Left lung (tissue), 14 donors: ENCODE measurements at places on chromosomes 7 and 10.

- DNase-seq = no peak
Measured at GRCh38 chr10:108252771-108253170, 1088.3 kb upstream of the SORCS1 start.

DNA sequence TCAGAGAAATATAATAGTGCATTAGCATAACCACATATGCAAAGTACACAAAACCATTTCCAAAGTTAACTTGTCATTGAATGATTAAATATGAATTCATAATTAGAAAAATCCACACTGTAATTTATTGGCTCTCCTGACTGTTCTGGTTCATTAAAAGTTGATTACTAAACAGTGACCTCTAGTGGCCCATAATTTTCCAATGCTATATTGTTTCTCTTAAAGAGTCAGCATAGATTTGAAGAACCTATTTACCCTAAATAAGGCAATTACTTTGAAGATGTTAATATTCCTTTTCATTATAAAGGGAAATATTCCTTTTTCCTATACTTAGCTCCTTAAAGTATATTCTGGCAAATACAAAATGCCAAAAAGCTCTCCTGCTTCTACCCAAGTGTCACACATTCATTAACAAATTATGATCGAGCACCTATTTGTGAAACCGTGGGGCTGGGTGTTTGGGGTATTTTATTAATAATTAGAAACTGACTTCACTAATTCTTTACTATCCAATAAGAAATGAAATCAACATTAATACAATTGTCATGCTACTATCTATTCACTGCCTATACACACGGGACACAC, 86.2 kb downstream of the HIBADH start:
- no peak for DNase-seq

- no peak for DNase-seq
Measured at GRCh38 chr10:3955955-3956617, 171.1 kb upstream of the KLF6 start.

DNA sequence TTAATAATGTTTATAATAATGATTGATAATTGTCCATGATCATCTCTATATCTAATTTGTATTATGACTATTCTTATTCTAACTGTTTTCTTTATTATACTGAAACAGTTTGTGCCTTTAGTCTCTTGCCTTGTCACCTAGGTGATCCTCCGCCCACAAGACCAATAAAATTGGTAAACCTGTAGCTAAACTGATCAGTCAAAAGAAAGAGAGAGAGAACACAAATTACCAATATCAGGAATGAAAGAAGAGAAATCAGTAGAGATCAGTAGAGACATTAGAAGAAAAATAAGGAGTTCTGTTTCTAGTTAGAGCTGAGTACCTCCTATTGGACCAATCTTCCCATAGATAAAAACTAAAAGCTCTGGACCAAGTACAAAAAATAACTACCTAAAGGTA, 6.1 kb upstream of the COA1 start:
- no peak for DNase-seq

GRCh38 chr7:79352323-79352722, 101.1 kb downstream of the MAGI2 start:
- DNase-seq = no peak

GRCh38 chr7:17027789-17028152, 146.0 kb upstream of the AGR3 start:
- DNase-seq = no peak

- DNase-seq = no peak
Measured at GRCh38 chr7:156128496-156128895, 316.2 kb upstream of the SHH start.

DNA sequence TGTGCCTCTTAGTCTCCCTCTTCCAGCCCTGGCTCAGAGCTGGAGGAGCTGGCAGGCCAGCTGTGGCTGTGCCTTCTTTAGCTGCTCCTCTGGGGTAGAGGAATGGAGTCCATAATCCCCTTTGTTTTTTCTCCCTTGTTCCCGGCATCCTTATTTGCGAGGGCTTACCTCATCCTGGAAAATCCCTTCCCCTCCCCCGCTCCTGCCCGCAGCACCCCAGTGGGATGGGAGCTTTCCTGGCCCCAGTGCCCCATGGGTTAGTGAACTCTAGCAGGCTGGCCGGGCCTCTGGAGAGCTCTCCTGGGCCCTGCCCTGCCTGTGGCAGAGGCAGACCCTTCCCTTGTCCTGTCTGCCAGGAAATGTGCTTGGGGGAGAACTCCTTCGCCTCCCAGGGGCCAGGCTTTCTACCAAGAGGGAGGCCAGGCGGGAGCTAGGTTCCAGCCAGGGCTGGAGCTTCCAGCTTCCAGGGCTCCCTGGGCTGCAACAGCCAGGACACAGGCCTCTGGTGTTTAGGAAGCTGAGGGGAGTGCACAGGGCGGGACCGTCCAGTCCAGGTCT, 16.5 kb upstream of the TRIM8 start:
- DNase-seq = no peak

- no peak for DNase-seq
Measured at GRCh38 chr10:71217266-71218045, 5.1 kb downstream of the UNC5B start.

DNA sequence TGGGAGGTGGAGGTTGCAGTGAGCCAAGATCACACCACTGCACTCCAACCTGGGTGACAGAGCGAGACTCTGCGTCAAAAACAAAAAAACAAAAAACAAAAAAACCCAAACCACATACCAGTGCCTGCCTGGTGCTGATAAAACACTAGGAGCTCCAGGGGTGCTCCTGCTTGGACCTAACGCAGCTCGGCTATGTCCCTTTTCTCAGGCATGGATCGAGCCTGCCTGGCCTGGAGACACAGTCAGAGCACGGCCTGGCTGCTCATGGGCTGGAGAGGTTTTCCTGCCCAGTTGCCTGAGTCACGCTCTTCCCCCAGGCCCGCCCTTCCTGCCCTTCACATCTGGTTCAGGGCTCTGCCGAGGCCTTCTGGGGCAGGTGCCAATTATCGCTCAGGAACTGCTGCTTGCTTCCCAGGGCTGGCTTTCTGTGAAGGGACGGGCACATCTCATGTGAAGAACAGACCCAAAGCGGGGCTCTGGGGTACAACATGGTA, 12.6 kb upstream of the NPFFR1 start:
- DNase-seq = peak; percentile 88

DNA sequence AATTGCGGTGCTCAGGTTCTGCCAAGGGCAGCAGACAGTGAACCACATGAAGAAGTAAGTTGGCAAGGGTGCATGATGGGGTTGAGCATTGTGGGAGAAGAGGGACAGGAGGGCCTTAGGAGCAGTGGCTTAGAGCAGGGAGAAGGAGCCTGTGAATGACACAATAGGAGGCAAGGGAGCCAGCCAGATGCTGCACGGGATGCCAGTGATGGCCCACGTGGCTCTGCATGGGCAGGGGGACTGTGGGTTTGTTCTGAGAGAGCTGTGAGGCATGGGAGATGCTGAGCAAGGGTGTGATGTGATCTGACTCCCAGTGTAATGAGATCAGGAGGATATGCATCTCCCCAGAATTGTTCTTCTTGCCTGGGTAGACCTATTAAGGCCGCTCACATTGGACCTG, 60.9 kb downstream of the C10orf90 start:
- DNase-seq = no peak

- no peak for DNase-seq
Measured at GRCh38 chr10:74026428-74027015, 28.6 kb downstream of the VCL start.

DNA sequence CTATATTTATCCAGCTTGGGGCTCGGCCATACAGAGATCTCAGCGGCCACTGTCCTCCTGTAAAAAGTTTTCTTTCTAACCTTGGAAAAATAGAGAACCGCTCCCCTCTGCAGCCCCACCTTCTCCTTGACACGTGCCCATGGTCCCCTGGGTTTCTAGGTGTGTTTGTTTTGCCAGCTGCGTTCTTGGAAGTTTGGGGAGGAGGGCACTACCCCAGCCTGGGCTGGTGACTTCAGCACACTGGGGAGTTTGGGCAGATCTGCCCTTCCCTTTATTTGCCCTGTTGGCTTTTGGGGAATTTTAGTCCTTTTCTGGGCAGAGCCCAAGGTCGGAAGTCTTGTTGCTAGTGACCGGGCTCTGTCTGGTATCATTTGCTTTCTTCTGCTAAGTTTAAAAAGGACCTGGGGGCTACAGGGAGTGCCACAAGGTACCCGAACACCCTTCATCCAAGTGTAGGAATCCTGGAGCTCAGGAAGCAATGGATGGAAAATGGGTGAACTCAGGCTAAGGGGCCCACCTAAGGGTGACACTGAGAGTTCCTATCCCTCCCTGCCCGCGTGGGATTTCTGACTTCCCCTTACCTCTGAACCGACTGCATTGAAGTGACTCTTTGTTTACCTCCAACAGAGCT, 1.7 kb downstream of the ADAMTS14 start:
- DNase-seq = no peak

DNA sequence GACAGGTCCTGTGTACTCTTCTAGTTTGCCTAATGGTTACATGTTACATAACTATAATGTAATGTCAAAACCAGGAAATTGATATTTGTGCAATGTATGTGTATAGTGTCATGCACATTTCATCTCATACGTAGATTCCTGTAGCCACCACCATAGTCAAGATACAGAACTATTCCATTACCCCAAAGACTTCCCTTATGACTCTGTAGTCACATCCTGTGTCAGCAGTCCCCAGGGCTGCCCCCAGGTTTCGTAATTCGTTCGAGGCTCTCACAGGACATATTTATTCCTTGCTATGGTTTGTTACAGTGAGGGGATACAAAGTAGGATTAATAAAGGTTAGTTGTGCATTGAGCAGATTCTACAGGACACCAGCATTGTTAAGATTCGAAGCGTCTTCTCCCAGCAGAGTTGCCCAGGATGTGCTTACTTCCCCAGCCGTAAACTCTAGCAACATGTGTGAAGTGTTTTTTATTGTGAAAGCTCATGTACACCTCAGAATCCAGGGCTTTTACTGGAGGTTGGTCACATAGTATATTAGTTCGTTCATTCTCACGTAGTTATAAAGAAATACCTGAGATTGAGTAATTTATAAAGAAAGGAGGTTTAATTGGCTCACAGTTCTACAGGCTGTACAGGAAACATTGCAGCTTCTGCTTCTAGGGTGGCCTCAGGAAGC, 18.6 kb downstream of the RABGEF1 start:
- peak; percentile 52 for DNase-seq

DNA sequence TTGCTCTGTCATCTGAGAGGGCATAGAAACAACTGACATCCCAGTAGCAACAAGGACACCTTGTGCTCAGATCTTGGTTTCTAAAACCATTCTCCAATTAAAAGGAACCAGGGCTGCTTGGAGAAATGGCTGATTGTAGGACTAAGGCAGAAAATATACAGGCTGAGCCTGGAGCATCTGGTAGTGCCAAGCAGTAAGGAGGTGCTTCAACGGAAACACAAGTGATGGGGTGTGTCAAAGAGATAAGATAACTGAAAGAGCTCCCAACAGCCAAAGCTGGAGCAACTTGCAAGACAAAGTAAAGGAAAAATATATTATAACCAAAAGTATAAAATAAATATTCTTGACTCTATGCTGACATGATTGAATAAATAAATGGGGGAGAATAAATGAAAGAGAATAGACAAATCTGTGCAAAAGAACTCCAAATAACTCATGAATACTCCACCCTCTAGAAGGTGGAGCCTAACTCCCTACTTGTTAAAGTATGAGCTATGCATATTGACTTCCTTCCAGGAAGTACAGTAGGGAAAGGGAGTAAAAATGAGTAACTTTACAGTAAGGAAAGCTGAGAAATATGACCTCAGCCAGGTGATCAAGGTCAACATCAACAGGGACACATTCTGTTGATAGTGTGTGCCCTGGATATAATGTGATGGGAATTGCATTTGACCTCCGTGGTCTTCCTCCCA, 162.4 kb downstream of the NOC3L start:
- no peak for DNase-seq

DNA sequence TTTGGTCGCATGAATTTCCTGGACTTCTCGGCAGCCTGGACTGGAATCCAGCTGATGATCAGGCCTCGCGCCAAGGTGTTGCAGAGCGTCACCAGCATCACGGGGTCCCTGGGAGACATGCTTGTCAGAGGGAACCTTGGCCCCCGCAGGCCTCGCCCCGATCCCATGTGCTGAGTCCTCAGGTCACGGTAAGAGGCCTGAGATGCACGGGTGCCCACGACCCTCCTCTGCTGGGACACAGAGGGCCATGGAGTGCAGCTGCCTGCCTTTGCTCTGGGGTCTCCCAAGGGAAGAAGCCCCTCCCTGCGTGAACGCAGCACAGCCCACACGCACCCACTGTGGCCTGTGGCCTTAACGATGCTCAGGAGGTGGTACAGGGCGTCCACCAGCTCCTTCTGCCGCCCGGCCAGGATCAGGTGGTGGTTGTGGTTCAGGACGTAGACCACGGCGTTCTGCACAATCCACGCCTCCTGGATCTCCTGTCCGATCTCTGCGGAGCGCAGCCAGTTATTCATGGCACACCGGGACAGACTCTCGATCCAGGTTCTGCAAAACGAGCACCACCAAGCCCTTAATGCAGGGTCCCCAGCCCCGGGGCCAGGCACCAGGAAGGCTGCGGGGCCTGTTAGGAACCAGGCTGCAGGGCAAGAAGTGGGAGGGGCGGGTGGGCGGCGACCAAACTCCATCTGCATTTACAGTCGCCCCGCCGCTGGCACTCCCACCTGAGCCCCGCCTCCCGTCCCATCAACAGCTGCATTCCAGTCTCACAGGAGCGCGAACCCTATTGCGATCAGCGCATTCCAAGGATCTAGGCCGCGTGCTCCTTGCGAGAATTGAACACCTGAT, 29.4 kb downstream of the CFAP46 start:
- DNase-seq = no peak

DNA sequence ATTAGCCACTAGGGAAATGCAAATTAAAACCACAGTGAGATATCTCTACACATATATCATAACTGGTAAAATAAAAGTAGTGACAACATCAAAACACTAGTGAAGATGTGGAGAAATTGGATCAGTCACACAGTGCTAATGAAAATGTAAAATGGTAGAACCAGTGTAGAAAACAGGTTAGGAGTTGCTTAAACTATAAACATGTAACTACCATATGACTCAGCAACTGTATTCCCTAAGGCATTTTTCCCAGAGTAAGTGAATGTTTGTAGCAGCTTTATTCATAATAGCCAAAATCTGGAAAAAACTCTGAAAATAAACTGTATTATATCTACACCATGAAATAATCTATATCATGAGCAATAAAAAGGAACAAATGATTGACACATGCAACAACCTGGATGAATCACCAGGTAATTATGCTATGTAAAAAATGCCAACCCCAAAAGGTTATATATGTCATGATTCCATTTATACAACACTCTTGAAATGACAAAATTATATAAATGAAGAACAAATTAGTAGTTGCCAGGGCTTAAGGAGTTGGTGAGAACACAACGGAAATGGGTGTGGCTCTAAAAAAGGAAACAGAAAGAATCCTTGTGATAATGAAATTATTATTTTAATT, 22.8 kb downstream of the SLC25A40 start:
- DNase-seq = no peak

- DNase-seq = no peak
Measured at GRCh38 chr7:18577096-18577771, 81.7 kb downstream of the HDAC9 start.

DNA sequence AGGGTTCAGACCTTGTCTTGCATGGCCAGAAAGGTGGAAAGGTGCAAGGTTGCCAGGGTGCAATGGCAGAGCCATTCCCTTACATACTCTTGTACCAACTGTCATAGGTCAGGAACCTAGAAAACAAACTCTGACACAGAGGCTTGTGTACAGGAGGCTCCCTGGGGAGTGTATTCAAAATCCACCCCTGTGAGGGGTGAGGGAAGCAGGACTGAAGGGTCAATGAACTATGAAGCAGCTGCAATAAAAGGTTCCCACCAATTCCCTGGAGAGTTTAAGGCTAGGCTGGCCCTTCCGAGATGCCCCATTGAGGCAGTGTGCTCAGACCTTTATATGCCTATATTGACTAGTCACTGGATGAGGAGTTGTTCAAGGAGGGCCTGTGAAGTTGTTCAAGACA, 13.9 kb upstream of the CUZD1 start:
- DNase-seq = no peak
